ENCODE measurements at places on chromosomes 4 and X. TPM values are rescaled to one million over a fixed set of nuclear protein-coding genes. Genes with fewer than 3 reads are reported as not detected.

Gene CHST7
- 13.8 TPM for total RNA-seq

DNA sequence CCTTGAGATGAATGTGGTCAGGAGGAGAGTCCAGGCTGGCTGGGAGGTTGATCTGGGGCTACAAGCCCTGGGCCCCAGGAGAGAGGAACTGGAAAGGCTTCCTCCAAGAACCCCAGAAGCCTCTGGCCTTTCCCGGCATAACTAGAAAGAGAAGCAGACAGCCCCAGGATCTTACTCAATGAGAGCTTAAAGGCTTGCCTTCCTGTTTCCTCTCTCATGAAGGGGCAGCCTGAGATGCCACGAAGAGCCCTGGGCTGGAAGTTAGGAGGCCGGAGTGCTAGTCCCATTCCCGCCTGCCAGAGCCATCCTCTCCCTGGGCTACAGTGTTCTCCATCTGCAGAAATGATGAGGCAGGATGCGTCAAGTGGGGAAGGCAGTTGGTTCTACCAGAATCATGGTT is 20.1 kb upstream of the XPNPEP2 start:
- no peak for DNase-seq

GRCh38 chr4:101309925-101310324 is 37.4 kb downstream of the PPP3CA start:
- DNase-seq, result no peak

DNA sequence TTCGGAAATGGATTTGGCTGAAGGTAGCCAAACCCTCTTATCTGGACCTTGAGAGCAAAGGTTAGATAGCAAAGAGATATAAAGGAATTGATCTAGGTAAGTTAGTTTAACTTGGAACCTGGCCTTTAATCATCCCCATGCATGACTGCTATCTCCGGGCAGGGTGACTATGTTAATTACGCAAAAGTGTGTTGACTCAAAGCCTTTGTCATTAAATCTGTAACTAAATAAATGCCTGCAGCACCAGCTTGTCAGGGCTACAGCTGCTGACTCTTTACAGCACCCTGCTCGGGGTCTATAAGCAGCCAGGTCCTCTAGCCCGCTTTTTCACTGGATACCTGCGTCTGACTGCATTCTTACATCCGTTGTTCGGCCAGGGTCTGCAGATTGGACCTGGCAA is 201.7 kb downstream of the TBCK start:
- DNase-seq, result no peak
